Left renal cortex interstitium (tissue), 4 donors: ENCODE measurements at places on chromosomes 16 and 17.

DNA sequence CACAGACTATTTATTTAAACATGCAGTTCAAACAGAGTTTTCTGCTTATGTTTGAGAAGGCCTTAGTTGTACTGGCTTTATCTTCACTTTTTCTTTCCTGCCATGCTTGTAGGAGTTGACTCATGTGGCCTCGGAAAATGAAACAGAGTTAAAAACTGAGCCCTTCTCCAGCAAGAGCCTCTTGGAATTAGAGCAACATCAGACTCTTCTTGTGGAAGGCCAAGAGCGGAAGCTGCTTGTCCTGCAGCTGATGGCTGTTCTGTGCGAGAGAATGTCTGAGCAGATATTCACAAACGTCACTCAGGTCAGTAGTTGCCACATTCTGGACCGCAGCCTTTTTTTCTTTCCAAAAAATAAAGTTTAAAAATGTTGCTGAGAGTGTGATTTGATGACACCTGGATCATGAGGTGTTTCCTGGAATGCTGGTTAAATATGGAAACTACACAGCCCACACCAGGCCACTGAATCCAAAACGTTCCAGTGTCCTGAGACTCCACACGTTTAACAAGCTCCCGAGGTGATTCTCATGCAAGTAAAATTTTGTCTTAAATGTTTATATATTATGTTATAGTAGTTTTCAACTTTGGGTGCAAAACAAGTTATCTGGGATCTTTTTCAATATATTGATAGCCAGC is 65.9 kb downstream of the TANGO6 start:
- DNase-seq: no peak

GRCh38 chr16:28193530-28194423 is 18.0 kb downstream of the XPO6 start:
- DNase-seq: no peak

DNA sequence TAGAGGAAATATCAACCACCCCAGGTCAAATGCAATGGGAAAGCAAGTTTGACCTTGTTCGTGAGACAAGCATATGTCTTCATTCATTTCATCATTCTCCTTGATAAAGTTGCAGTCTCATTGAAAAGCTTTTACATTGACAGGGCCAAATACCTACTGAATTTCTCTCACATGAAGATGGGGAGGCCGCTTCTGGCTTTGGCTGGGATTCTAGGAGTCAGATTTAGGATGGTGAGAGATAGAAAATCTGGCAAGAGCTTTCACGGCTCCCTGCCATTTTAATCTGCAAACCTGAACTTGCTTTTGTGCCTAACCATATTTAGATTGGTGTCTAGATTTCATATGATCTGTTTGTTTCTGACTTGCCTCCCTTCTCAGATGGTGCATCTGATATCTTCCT is 88.0 kb downstream of the TMEM100 start:
- DNase-seq: no peak

- no peak for DNase-seq
These were observed 941.0 kb downstream of the KCNJ2 start for GRCh38 chr17:71110326-71110725.

DNA sequence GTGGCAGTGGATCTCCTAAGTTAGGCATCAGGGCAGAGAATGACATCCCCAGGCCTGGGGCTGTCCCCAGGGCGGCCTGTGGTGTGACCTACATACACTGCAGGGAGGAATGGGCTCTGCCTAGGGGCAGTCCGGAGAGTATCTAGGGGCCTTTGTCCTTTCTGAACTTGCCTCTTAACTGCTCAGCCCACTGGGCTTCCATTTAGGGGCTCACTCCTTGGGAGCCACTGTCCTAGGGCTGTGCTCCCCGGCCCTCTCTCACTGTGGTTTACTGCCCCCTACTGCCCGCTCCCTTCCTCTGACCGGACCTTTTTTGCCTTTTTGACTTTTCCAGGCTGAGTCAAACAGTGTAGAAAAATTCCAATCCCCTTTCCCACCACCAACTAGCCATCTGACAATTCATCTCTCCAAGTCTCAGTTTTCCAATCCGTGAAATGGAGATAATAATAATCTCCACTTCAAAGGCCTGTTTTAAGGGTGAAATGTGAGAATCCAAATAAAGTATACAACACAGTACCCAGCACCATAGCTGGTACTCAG is 66.8 kb downstream of the DNAH3 start:
- DNase-seq: no peak

DNA sequence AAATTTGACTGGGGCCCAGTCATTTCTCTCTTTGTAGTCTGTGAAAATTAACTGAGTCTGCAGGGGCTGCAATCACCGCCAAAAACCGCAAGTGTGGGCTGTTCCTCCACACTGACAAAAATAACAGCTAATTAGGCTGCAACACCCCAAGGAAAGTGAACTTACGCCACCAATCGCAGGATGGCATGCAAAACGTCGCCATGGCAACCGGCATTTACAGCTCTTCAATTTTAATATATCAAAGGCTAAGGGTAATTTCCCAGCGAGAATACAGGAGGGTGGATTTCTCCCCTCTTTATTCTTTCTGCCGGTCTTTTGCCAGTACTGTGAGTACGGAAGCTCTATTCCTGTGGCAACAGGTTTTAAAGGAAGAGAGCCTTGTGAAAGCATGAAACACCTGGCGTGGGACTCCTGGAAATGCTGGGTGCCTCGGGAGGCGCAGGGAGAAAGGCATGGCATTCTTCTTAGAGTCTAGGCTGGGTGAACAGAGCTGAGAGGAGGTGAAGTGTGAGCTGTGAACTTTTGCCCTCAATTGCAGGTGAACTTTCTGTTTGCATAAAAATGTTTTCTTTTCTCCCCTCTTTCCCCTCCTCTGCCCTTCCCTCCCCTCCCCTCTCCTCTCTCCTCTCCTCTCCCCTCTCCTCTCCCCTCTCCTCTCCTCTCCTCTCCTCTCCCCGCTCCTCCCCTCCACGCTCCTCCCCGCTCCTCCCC is 399.7 kb downstream of the XYLT1 start:
- DNase-seq: peak; percentile 9

DNA sequence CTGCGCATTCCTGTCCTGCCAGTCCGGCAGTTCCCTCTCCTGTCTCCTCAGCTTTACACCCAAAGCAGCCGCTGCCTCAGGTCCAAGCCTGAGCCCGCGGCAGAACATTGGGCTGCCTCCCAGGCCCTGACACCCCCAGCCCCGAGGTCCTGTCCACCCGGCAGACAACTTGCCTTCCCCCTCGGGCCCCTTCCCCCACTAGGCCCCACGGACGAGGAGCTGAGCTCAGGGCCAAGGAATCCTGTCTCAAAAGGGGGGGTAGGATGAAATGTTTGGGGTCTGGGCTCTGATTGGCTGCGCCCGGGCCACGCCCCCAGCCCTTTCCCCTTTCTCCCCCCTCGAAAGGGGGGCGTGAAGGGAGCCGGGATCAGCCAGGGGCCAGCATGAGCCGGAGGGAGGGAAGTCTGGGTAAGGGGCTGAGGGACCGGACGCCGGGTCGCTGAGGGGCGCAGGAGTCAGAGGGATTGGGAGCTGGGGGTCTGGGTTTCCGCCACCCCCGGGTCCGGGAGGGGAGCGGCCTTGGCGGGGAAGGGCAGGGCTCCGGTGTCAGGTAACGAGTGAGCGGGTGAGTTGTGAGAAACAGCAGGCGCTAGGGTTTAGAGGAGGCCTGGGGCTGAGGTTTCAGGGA is at the start of gene CTF1:
Gene CTF1, plus strand, starts transcription at position 354 of the 628 bp plus-strand sequence. Its CDS starts 30 bp downstream, at position 384.
- peak; percentile 83 for DNase-seq

GRCh38 chr17:29043539-29044145 is 701 bp downstream of the PIPOX start:
- DNase-seq: no peak

GRCh38 chr17:13864521-13864920 is 204.8 kb upstream of the COX10 start:
- no peak for DNase-seq

DNA sequence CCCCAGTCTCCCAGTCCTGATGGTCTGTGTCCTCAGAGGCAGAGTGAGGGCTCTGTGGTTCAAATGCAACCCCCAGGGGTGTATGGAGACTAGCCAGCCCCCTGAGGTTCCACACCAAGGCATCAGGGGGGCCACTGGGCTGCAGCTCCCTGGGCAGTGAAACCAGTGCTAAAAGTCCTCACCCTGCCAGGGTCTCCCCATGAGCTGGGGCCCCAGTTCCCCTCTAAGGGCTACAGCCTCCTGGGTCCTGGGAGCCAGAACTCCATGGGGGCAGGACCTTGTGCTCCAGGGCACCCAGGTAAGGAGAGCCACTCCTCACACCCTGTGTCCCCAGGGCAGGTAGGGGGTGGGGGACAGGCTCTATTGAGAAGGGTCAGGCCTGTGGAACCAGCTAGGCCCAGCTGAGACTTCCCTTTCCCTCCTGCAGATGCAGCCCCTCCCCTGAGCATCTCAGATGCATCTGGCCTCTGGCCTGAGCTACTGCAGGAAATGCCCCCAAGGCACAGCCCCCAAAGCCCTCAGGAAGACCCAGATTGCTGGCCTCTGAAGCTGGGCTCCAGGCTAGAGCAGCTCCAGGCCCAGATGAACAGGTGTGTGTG is 6.4 kb upstream of the DCAF7 start:
- no peak for DNase-seq

- no peak for DNase-seq
These were observed 54.8 kb downstream of the GPATCH8 start for GRCh38 chr17:44448412-44448811.

GRCh38 chr17:62718429-62718828 is 89.7 kb downstream of the MARCHF10 start:
- DNase-seq: no peak

DNA sequence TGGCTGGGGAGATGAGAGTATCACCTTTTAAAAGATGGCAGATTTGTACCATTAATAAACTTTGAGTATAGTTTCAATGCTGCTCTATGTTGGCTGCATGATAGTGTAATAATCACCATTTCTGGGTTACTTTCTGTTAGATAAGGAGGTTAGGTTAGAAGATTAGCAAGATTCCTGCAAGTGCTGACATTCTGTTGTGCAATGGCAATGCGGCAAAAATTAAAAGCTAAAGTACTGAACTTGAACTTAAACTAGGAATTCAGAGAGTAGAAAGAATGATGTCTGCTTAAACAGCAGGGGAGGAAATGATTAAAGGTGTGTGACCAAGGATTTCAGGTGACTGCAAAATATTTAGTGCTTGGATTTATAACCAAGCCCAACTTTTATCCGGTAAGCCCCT is 399.8 kb upstream of the MON1B start:
- DNase-seq: no peak

GRCh38 chr17:17837966-17838962 is 1.5 kb upstream of the SREBF1 start:
- no peak for DNase-seq

DNA sequence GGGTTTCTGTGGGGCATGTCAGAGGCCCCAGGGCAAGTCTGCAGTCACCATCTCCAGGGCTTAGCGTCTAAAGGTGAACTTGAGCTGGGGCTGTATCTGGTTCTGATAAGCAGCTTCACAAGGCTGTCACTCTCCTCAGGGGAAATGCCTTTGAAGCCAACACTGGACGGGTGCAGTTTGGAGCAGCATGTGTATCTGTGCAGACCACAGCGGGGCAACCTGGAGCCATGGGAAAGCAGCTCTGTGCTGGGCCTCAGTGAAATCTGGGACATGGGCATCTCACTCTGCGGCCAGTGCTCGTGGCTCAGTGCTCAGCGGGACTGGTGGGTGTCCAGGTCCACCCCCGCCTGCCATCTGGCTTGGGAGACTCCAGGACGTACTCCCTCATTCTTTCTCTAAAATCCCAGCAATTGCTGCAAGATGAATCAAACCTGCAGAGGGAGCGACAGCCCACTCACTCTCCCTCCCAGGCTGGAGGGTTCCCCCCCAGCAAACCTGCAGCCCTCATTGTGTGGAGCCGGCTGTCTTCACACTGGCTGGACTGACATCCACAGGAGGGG is 63.5 kb downstream of the PRMT7 start:
- no peak for DNase-seq

DNA sequence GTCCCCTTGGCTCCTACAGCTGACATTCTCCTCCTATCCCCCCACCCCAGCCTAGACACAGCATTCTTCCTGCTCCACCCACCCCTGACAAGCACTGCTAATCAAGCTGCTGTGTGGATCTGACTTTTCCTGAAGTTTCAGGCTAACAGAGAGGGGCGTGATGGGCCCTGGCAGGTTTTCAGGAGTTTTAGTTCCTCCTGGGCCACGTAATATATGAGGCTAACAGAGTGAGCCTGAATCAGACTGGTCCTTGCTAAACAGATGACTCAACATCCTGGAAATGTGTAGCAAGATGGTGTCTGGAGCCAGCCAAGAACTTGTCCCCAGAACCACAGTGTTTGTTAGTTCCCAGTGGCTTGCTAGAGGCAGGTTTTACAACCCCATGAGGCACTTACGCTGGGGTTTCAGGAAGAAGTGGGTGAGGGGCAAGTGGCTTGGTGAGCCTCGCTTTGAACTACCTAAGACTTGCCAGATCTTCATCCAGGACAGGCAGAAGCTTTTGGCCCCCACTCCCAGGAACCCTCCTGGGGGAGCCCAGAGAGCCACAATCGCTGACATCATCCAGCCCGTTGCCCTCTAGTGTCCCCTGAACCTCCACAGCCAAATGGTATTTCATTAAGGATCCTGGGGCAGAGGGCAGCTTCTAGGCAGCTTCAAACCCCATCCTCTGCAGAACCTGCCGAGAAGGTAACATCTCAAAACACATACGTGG is 15.9 kb downstream of the TMEM92 start:
- DNase-seq: no peak

- DNase-seq: no peak
These were observed 201.2 kb upstream of the NOG start for GRCh38 chr17:56392321-56392720.

DNA sequence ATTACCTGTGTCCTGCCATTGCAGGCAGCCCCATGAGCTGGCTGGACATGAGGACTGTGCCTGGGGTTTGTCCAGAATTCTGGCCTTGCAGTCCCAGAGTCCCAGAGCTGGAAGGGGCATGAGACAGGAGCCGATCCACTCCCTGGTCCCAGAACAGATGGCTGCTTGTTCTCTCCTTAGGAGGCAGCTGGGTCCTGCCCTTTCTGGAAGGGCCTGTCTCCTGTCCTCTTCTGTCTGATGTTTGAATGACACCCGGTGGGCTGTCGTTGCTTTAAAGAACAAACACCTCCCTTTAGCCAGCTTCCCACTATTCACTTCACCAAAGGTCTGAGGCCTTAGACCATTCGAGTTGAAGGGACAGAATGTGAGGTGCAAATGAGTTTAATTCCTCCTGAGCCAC is 63.8 kb downstream of the RAP1GAP2 start:
- DNase-seq: no peak

DNA sequence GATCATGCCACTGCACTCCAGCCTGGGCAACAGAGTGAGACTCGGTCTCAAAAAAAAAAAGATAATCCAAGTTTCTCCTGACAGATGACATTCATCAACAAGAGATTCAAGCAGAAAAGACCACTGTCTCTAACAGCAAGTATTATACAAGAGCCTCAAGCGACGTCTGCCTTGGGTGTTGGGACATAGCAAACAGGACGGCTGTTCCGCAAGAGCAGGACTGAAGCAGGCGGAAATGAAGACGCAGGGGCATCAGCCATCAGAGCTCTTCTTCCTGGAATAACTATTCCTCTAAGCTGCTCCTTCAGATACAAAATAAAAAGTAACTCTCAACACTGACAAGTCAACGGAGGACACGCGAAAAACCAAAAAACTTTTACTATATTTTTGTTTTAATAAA is 54.0 kb downstream of the ANKRD11 start:
- DNase-seq: no peak

GRCh38 chr16:3728424-3729160 is 11.3 kb upstream of the TRAP1 start:
- no peak for DNase-seq

GRCh38 chr16:23530062-23530461 is 19.8 kb upstream of the GGA2 start:
- DNase-seq: no peak

GRCh38 chr17:72165867-72166439 is 45.1 kb downstream of the SOX9 start:
- DNase-seq: no peak

- DNase-seq: no peak
These were observed 140.6 kb downstream of the MAP2K6 start for GRCh38 chr17:69555056-69555455.
